ENCODE measurements at places on chromosomes 16 and 17.

GRCh38 chr17:79740413-79740812 is 9.7 kb downstream of the ENPP7 start:
- peak; percentile 13 for DNase-seq

DNA sequence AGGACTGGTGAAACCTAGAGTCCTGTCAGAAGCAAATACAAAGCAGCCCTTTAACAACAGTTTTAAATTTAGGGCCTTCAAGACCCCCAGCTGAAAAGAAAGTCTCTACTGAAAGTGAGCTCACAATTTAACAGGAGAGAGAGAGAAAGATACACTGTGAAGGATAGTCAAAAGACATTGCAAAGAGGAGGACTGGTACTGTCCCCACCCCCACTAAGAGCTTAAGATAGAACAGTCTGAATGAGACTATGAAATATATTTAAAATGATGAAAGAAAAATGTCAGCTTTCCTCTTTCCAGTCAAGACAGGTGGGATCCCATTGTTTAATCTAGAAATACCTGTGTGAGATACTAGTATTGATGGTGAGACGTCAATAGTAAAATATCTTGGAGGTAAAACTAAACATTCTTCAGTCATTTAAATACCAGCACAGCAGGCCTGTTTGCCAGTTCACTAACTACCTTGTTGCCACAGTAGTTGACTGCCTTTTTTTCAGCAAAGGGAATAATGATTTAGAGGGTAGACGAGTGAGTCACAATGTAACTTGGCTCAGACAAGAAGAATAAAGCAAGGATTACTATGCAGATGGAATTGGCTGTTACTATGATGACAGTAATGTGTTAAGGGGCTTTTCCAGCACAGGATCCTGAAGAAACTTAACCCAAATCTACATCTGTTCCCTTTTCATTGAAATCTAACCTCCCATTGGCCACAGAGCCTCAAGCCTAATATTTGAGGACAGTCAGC is 47.2 kb upstream of the RASL10B start:
- peak; percentile 31 for DNase-seq

DNA sequence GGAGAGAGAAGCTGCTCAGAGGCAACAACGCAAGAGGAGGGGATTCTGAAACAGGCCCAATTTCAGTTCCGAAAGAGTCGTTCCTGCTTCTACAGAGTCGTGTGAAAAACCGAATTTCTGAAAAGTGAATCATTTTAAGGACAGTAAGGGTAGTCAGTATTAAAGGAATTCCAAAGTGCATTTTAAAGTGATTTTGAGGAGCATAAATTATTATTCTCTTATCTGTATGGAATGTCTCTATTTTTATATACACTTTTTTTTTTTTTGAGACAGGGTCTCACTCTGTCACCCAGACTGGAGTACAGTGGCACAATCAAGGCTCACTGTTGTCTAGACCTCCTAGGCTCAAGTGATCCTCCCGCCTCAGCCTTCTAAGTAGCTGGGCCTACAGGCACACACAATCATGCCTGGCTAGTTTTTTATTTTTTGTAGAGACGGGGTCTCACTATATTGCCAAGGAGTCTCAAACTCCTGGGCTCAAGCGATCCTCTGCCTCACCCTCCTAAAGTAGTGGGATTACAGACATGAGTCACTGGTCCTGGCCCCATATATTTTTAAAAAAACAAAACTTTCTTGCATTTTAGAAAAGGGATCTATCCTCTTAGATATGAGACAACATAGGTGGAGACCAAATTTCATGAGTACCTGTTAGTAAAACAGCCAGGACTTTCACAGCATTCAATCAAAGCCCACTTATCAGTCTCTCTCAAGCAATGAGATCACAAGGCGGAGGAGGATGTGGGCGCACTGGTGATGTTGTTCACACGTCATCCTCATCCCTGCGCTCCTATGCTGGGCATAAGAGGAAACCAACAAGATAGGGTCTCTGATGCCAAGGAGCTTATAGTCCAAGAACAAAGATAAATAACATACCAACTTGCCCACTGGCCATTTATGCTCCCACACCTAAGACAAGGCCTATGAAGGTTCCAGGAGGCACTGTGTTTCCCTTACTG is 53.2 kb downstream of the SMG6 start:
- peak; percentile 67 for DNase-seq

DNA sequence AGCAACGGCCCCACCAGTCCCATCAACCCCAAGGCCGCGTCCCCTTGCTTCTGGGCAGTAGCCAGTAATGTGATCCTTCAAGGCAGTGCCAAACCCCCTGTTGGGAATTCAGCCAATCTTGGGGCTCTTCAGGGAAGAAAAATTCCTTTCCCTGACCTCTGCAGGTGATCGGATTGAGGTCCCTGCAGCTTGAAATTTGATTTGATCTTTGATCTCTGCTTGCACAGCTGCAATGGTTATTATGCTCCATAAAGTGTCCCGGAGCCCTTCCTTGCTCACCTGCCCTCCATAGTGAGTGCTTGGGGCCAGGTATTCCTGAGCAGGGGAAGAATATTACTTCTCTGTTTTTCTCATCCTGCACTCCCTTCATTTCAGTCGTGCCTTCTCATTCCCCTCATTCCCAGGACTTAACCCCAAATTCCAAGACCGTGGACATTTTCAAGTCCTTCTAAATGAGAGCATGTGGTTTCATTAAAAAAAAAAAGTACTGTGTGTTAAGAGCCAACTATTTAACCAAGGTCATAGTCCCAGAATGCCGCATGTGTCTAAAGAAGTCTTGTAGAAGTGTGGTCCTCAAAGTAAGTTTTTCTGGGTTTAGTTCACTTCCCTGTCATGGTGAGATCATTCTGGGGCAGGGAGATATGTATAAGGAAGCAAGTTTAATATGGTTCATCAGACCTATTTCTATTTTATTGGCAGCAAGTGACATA is 56.3 kb downstream of the SOX9 start:
- DNase-seq = no peak

- peak; percentile 26 for DNase-seq
These were observed 135.1 kb upstream of the NOL11 start for GRCh38 chr17:67582673-67583081.

- DNase-seq = no peak
These were observed 577 bp downstream of the EVPLL start for GRCh38 chr17:18378205-18378505.

GRCh38 chr17:19304209-19304608 is 58.3 kb downstream of the B9D1 start:
- peak; percentile 60 for DNase-seq

DNA sequence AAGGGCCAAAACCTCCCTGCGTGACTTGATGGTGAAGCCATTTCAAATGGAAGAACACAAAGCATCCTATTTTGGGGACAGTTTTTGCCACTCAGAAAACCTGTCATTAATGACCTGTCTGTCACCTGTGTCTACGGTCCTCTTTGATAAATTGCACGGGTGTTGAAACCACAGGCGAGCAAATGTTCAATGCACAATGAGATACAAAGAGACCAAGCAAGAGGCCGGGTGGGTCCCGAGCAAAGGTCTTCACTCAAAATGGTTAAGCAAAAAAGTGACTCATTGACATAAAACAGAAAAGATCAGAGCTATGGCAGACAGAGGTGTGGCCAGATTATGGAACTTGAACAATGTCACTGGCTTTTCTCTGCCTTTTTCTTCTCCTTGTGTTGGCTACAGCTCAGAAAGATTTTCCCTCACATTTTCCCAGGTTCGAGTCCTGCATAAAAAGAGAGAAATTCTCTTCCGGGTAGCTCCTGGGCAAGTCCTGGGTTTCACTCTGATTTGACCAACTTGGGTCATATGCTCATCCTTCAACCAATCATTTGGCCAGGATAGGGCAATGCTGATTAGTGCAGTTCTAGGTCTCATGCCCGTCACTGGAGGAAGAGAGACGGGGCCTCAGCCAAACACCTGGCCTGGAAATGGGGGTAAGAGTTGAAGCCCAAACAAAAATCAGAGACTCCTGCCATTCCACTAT is 92.2 kb downstream of the CMC2 start:
- no peak for DNase-seq

GRCh38 chr16:85173981-85174751 is 61.9 kb upstream of the CIBAR2 start:
- DNase-seq = peak; percentile 75

- DNase-seq = peak; percentile 46
These were observed 73.3 kb downstream of the XYLT1 start for GRCh38 chr16:17397499-17397891.

- no peak for DNase-seq
These were observed 605 bp upstream of the ABAT start for GRCh38 chr16:8673611-8674412.

DNA sequence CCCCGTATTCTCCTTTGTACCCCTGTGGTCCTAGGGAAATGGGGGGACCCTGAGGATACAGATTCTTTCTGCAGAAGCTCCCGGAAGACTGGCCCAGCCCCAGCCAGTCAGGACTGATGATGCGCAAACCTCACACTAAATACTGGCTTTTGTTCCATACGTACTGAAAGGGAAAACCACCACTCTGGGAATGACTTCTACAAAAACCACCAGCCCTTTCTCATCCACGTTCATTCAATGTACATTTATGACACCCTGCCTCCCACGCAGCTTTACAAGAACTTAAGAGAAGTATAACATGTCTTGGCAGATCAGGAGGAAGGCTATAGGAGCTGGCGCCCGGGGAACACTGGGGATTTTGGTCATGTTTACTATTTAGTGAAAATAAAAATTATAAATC is 70.6 kb downstream of the MARCHF10 start:
- no peak for DNase-seq

DNA sequence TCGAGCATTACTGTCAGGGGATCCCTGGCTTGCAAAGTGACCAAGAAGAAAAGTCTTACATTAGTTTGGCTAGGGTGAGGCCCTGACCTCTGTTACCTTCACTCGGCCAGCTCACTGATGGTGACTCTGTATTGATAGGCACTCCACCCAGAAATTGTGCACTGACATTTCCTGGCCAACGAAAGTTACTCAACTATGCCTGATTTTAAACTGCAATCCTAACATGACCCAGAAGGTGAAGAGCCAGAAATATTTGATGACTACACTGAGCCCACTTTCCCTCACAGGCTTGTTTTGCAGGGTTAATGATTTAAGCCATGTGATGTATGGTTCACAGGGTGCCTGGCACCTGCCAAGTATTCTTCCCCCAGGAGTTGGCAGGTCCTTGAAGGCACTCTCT is 208.2 kb upstream of the MAF start:
- no peak for DNase-seq

DNA sequence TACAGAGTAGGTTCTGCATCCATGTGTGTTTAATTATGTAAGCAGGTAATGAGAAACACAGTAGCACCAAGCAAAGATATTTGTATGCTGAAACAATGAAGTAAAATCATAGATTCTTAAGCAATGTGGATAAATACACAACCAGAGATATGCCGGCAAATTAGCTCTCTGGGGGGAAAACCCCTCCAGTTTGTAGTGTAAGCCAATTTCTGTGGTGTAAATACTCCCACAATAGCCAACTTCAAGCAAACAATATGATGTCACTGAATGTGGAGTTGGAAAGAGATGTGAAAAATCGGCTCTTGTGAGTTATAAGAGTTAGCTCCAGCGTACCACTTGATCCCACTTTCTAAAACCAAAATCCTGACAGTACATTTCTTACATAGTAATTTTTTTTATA is 3.9 kb upstream of the KRT38 start:
- no peak for DNase-seq

- no peak for DNase-seq
These were observed 45.3 kb downstream of the JPH3 start for GRCh38 chr16:87647431-87648185.

DNA sequence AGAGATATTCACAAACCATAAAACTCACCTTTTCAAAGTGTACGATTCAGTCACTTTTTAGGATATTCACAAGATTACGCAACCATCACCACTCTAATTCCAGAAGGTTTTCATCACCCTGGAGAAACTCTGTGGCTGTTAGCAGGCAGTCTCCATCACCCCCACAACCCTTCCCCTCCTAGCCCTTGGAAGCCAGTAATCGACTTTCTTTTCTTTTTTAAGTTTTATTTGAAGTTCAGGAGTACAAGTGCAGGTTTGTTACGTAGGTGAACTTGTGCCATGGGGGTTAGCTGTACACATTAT is 363.5 kb downstream of the CPPED1 start:
- peak; percentile 34 for DNase-seq

- no peak for DNase-seq
These were observed 15.6 kb downstream of the GAS7 start for GRCh38 chr17:10182785-10183184.

DNA sequence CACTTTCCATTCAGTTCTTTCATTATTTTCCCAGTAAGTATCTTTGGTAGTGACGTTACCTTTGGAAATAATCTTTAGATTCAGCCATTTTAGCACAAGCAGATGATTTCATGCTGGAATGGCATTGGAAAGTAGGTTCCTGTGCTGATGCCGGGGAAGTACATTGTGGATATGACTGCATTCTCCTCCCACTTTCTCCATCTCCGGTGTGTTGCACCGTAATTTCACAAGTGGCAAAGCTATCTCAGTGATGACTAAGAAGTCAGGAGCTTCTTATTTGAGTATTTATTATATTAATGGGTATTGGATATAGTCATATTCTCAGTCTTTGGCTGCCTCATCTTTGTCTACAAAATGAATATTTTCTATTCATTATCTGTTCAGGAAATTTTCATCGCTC is 69.8 kb downstream of the MRTFB start:
- peak; percentile 36 for DNase-seq

- no peak for DNase-seq
These were observed 21.9 kb upstream of the BCAR1 start for GRCh38 chr16:75273054-75273925.

DNA sequence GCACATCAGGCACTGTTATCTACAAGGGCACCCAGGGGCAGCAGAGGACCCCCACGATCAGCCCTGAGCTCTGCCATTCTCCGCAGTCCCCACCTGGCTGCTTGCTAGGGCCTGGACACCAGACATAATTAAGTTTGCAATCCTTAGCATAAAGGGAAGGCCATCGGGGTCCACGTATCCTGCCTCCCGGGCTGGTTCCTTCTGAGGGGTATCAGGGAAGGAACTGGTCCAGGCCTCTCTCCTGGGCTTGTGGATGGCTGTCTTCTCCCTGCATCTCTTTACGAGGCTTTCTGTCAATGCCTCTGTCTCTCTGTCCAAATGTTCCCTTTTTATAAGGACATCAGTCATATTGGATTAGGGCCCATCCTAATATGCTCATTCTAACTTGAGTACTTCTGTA is 77.8 kb downstream of the CYLD start:
- no peak for DNase-seq

DNA sequence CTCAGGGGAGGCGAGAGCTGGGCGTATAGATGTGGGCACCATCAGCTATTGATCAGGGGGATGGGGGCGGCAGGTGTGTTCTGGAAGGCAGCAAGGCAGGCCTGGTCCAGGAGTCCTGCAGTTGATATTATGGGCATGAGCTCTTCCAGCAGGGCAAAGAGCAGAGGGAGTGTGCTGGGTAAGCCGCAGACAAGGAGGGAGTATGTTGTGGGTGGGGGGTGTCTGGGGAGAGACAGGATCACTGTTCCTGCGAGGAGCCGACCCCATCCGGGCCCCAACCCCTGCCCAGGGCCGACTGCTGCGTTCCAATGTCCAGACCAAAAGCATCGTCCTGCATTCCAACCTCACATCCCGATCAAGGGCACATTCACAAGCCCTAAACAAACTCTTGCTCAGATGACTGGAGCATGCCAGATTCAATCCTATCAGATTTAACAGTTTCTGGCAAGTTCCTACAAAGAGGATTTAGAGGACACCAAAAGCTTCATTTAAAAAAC is 9.2 kb downstream of the MXRA7 start:
- no peak for DNase-seq

- no peak for DNase-seq
These were observed 30.2 kb downstream of the PLD6 start for GRCh38 chr17:17175917-17176316.

- DNase-seq = peak; percentile 94
These were observed 17.7 kb upstream of the SMURF2 start for GRCh38 chr17:64679710-64680216.

GRCh38 chr17:81020767-81021497 is 14.0 kb upstream of the BAIAP2 start:
- peak; percentile 44 for DNase-seq

- no peak for DNase-seq
These were observed 19.2 kb downstream of the VAC14 start for GRCh38 chr16:70781800-70782199.
